Fibroblast of skin of left biceps (primary cell): ENCODE measurements at places on chromosomes 2 and 18.

DNA sequence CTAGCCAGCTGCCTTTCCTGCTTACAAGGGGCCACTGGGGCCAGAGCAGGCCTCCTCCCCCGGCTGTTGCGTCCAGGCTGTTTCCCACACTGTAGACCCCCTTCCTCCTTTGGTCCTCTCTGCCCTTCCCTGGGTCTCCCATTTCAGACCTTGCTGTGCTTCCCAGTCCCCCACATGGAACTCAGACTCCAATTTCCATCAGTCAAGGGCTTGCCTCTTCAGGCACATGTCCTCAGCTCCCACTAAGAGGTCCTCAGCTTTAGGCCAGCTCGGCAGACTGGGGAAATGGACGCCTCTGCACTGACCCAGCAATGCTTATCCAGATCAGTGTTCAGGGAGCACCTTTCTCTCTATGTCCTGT, 98.0 kb upstream of the BZW1 start:
- DNase-seq: no peak

DNA sequence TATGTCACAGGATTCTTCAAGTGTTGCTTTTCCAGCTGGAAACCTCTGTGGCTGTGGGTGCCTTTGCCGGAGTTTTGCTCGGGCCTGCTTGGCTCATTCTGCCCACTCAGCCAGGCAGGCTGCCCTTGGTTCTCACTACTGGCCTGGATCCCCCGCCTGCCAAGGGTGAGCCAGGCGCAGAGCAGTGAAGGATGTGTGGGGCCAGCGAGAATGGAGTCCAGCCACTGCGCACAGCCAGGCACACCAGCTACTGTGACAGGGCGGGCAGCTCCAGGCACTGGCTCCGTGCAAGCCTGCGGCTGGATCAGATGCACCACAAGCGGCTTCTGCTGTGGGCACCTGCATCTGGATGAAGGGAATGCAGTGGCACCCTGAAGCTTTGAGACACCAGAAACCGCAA, 257.1 kb downstream of the RPRM start:
- no peak for DNase-seq

DNA sequence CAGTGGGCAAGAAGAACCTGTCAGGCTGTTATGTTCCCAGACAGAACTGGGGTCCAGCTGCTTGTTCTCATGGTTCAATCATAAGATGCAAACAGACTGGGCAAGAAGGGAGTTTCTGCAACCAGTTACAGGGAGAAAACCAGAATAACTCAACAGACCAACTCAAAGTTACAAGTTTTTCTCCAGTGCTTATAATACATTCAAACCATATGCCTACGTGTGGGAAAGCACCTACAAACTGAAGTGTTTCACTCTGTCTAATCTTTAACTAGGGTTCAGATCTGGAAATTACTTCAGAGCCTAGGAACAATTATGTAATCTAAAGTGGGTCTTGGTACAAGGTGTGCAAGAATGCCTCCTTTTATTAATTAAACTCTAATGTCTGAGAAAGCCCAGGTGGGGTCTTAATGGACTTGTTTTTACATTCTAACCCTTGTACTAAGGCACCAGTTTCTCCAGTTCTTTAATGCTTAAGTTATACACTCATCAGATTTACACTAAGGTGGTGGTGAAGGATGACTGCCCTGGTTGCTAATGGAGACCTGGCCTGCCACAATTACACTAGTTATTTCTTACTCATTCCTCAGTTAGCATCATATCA, 951.9 kb downstream of the TSN start:
- no peak for DNase-seq

DNA sequence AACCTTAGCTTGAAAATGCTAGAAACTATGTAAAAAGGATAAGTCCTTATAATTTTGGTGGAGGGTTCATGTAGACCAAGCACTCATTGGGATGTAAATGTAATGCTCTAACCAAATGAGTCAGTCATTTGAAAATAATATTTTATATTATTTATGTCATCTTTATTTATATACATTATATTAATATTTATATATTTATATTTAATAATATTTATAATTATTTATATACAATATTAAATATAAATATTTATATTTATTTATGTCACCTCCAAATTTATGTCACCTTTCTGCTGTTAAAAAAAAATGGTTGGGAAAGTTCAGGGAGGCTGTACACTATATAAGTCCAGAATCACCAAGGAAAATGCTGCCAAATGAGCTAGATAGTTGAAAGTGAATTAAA, 254.3 kb downstream of the FIGN start:
- no peak for DNase-seq

GRCh38 chr2:10378189-10378588, 69.9 kb downstream of the ODC1 start:
- no peak for DNase-seq

DNA sequence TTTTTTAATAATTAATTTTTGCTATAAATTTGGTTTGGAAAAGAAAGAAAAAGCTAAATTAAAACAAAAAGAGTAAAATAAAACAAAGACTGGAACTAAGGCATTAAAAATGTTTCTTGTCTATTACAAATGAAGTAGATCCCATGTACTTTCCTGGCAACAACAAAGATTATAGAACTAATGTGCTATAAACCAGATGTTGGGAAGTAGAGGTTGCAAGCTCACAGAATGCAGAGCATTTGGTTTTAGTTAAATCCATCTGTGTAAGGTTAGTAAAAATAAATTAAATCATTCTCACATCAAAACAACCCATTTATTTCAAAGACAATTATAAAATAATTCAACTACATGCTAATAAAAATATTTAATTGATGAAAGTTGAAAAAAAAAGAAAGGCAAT, 157.2 kb upstream of the ZC3H15 start:
- DNase-seq: peak; percentile 23

- DNase-seq: no peak
Measured at GRCh38 chr2:9707008-9707407, 76.2 kb upstream of the YWHAQ start.

- DNase-seq: no peak
Measured at GRCh38 chr18:33593261-33593660, 15.2 kb downstream of the ASXL3 start.
